ENCODE measurements at places on chromosomes 13 and 19.

GRCh38 chr19:887072-887471 lies 5.9 kb downstream of the MED16 start:
- no peak for DNase-seq

DNA sequence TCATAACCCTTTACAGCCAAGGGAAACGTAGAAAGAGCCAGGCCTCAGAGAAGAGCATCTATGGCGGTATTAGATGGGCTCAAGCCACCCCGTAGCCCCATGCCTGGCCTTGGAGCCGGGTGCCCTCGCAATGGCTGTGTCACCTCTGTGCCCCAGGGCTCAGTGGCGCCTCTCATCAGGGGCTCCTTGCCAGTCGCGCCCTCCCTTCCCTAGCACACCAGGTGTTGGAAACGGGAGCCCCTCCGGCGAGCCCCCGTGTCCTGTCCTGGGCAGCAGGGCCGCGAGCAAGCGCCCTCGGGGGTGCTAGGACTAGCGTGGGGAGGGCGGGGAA lies 453 bp downstream of the ZNF256 start:
- no peak for DNase-seq

GRCh38 chr13:43749503-43749902 lies 37.3 kb downstream of the ENOX1 start:
- DNase-seq = no peak

DNA sequence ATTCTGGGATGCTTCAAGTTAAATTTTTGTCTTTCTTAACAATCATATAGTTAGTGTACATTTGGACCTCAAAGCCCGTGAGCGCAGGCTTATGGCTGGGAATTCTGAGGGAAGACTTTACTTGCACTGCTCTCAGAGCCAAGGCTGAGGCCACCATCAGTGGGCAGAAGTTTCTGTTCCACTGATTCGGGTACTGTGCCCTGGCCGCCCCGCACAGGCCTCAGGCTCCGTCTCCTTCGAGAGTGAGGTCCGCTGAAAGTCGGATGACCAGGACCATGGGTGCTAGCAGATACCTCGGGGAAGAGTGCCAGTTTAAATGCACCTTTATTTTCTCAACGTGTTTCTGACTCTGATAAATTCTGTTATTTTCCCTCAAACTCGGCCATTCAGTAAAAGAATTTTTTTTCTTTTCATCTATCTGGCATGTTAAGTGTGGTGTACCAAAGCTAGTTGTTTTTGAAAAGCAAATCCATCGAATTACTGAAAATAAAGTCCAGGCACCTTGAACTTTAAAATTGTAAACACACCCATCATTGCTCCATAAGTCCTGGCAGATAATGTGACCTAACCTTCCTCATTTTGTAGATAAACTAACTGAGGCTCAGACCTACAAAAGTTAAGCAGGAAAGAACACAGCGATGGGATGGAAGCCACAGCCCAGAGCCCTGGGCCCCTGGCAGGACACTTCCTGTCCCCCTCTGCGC lies 126.7 kb downstream of the SOX1 start:
- DNase-seq = no peak

GRCh38 chr13:81597101-81597500 lies 1256.2 kb upstream of the SPRY2 start:
- DNase-seq = no peak

Data from activated naive CD4-positive, alpha-beta T cell treated with Interleukin-2 at 50 U/mL for 16 hours (primary cell).